ENCODE measurements at places on chromosomes 11 and 22.

- DNase-seq: peak; percentile 72
Measured at GRCh38 chr11:10032935-10033334, 261.1 kb downstream of the SBF2 start.

GRCh38 chr11:124115782-124116616, 749 bp downstream of the VWA5A start:
- no peak for DNase-seq

DNA sequence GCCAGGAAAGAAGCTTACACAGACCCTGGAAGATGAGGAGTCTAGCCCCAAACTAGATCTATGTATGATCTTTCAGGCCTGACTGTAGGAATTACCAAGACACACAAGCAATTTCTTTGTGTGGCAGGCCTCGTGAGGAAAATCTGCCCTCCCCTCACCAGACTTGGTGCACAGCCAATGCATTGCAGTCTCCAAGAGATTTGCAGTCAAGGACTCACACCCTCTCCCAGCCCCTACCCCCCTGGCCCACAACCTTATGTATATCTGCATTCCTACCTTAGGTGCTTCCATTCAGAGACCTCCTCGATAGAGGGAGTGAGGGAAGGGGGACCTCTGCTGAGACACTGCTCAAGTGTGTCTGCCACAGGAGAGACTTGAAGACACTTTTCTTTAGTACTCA, 9.8 kb downstream of the OR8B12 start:
- DNase-seq: no peak

DNA sequence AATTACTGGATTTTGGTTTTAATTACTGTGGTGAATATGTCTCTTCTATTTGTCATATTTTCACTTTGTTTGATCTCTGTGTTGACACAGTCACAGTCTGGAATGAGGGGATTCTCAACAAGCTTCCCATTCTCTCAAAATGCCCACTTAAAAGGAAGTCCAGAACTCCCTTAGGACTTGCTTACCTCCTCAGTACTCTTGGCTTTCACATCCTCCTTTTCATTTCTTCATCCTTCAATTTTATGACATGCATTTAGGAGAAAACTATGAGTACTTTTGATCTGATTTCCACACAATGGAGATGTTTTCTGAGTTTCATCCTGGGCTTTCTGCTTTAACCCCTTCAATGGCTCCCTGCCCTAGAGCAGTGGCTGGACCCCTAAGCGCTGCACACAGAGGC, 49.3 kb upstream of the FLI1 start:
- DNase-seq: no peak

GRCh38 chr22:17803609-17804270, 29.5 kb upstream of the BID start:
- no peak for DNase-seq

- DNase-seq: no peak
Measured at GRCh38 chr11:1234054-1234720, 11.3 kb downstream of the MUC5B start.

- no peak for DNase-seq
Measured at GRCh38 chr22:49208768-49209252, 618.9 kb downstream of the BRD1 start.

GRCh38 chr11:94586546-94586945, 19.4 kb downstream of the PIWIL4 start:
- DNase-seq: no peak

DNA sequence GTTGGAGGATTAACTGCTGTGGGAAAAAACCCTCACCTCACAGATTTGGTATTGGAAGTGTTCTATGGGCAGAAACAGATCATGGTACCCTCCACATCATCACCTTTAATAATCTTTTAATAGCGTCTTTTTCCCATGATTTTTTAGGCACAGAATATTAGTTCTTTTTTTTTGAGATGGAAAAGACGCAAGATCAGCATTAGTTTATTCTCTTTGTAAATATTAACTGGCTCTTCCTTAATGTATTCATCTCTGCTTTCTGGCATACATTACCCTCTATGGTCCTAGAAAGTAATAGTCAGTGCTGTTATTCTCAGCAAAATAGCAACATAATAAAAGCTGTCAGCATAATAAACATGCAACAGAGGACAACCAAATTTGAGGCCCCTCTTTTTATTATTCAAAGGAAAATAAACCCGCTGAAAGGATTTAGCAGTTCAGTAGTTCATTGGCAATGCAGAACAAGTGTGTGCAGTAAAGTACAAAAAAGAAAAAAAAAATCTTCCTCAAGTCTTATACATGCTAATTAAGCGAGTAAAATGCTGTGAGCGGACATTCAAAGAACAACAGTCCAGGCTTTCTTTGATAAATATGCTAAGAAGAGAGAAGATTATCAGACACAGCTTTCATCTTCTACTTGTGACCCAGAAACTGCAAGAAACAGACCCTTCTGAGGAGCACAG, 37.5 kb upstream of the DDI1 start:
- no peak for DNase-seq

GRCh38 chr11:45144126-45145082, 2.0 kb upstream of the PRDM11 start:
- DNase-seq: no peak

DNA sequence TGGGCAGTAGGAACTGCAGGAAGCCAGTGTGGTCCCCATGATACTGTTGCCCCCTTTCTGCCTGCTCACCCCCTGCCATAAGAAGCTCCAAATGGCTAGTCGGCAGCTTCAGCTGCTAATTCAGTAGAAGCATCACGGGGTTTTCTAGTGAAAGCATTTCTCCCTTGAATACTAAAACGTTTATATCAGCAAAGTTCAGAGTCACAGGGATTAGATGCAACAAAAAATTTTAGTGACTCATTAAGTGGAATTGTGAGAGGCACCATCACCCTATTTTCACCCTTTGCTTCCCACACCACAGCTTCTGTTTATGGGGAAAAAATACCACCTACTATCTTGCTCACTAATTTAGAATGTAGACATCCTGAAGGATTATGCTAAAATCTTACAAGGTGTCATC, 25.2 kb downstream of the RAB39A start:
- no peak for DNase-seq

- DNase-seq: no peak
Measured at GRCh38 chr22:43313890-43314474, 29.2 kb downstream of the SCUBE1 start.

DNA sequence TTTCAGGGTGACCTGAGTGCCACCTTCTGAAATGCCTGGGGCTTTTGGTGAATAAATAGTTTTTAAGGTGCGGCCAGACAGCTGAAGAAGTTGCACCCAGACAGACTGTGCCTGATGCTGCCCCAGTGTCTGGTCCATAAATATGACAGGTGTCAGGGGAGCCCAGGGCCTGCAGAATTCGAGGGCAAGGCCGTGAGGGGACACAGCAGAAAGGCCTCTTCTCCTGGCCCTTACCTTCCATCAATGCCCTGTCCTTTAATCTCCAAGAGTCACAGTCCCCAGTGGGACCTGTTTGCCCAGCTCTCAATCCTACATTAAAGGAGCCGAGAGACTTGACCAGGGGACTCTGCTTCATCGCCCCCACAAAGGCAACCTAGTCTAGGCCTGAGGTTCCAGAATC, 45.7 kb downstream of the NAT10 start:
- no peak for DNase-seq

- DNase-seq: no peak
Measured at GRCh38 chr11:116466801-116467200, 306.0 kb downstream of the BUD13 start.

- peak; percentile 93 for DNase-seq
Measured at GRCh38 chr22:19432133-19432851, at the start of gene MRPL40. Gene MRPL40 (plus strand): TSS chr22:19432545. CDS start chr22:19432555, 10 bp downstream.

- DNase-seq: no peak
Measured at GRCh38 chr11:129320494-129320893, 55.2 kb upstream of the BARX2 start.

GRCh38 chr11:20042045-20042639, 118.1 kb downstream of the DBX1 start:
- no peak for DNase-seq

- DNase-seq: no peak
Measured at GRCh38 chr22:30046716-30047363, 33.4 kb upstream of the HORMAD2 start.

DNA sequence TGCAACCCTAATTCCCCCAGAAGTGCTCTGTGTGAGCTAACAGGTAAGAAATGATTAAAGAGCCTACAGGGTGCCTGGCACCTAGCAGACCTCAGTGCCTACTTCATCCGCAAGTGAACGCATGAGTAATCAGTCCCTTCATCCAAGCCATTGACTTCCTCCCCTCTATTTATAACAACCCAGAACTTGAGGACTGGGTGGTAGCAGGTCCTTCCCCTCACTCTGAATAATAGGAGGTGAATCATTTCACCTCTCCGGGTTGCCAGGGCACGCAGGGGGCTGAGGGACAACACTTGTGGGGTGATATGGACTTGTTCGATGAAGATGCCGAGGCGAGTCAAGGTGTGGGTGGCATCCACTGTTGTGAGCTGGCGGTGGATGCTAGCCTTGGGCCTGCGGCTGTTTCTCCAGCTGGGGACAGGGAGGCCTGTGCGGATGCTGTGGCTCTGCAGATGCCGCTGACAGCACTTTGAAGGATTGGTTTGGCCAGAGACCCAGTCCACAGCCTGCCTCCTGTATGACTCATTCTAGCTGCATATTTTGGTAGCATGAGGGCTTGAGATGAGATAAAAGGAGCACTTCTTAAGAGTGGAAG, 11.7 kb upstream of the SORL1-AS1 start:
- peak; percentile 89 for DNase-seq

DNA sequence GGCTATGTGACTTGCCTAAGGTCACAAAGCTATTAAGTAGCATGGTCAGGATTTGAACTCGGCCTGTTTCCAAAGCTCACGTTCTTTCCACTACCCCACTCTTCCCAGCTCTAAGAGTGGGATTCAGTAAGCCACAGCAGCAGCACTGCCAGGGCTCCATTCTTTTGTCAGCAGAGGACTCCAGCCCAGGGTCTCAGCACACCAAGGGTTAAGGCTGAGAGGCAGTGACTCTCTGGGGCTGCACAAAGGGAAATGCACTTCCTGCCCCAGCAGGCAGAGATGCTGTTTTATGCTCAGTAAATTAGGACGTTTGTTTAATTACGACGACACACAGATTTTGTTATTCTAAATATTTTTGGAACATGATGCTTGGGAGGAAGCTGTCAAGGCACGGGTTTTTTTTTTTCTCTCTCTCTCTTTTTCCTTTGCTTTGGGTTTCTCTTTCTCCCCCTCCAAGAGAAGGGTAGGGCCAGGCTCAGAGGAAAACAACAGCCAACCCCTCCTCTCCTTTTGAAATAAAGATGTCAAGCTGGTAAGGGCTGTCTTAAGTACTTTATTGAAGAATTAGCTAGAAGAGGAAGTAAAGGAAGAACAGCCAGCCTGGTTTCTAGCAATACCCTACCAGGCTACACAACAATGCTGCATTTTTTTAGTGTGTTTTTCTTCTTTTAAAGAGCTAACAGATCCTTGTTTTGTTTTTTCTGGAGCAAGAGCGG, 2.8 kb downstream of the MYH9 start:
- DNase-seq: no peak

- DNase-seq: no peak
Measured at GRCh38 chr22:45771711-45772110, 100.1 kb downstream of the ATXN10 start.

GRCh38 chr11:3962406-3962840, 107.0 kb downstream of the STIM1 start:
- DNase-seq: no peak

DNA sequence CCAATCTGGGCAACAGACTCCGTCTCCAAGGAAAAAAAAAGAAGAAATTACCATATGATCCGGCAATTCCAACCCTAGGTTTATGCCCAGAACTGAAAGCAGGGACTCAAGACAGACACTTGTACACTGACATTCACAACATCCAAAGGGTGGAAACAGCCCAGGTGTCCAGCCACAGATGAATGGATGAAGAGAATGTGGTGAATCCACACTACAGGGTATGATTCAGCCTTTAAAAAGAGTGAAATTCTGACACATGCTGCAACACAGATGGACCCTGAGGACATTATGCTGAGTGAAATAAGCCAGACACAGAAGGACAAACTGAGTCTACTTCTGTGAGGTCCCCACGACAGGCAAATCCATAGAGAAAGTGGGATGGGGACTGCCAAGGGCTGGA, 43.9 kb downstream of the SGSM3 start:
- peak; percentile 52 for DNase-seq

DNA sequence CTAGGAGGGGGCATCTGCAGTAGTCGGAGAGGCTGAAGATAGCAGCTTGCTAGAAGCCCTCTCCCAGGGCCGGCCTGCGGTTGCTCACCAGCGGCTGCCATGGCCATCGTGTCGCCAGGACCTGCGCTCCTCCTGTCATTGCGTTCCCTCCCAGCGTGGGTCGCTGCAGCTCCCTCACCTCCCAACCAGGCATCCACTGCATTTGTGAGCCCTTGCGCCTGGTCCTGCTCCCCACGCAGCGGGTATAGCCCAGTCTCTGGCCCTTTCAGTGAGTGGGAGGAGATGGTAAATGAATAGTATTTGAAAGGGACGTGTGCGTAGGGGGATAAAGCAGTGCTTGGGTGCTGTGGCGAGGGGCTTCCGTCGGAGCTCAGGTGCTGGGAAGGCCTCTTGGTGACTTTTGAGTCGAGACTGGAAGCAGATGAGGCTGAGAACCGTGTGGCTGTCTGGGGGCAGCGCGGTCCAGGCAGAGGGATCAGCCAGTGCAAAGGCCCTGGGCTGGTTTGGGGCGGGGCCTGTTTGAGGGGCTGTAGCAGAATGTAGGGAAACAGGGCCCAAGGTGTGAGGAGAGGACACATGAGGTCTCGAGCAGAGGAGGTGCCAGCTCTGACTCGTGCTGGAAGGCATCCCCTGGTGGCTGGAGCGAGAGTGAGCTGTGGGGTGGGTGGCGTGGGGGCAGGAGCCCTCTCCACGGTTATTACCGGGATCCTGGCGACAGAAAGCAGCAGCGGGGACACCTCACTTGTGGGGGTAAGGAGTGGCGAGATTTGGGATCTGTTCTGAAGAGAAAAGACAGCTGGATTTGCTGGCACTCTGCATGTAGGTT, 39.3 kb downstream of the LRP5 start:
- no peak for DNase-seq

DNA sequence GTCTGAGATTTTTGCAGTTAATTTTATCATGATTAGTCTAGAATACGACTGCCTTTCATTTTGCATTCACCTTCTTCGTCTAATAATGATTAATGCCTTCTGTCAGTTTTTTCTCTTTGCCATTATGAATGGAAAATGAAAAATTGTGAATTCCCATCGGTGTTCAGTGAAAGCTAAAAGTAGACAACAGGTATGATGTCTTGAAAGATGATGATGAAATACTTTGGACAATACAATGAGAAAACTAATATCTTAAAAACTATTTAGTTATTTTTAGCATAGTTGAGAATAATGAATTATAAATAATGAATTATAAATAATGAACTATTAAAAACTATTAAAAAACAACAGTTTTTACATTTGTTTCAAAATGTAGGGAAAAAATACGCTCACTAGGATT, 5.0 kb downstream of the C11orf58 start:
- DNase-seq: no peak
